ENCODE measurements at places on chromosomes 11 and 22.
A peak's percentile ranks its signal among the peaks of the same experiment; 100 is the strongest.

DNA sequence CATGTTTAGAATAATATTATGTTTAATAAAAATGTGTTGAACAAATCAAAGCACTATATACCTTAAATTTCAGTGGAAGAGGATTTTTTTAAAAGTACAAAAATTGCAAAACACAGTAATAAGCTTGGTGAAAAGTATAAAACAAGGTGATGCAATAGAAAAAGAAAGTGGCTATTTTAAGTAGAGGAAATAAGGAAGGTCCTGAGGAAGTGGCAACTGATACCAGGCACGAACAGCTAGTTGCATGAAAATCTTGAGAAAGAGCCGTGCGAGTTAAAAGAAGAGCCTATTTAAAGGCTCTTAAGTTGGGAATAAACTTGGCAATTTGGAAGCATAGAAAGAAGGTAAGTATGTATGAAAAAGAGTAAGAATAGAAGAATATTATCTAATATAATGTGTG is 1679.3 kb downstream of the LRRC4C start:
- DNase-seq = no peak

DNA sequence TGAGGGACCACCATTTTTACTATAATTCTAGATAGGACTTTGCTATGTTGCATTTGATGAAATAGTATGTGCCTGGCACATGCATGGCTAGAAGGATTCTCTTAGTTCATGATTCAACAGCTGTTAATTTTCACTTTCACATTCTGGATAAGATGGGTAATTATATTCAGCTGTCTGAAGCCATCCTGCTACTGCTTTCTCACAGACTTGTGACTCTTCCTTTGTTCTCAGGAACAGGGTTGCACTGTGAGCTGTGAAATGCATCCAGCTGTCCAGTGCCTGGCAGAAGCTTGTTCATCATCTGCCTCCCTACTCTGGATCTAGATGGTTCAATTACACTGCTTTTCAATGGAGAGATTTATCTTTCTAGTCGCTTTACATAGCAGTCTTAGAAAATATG is 610.1 kb upstream of the ANO5 start:
- DNase-seq = no peak

DNA sequence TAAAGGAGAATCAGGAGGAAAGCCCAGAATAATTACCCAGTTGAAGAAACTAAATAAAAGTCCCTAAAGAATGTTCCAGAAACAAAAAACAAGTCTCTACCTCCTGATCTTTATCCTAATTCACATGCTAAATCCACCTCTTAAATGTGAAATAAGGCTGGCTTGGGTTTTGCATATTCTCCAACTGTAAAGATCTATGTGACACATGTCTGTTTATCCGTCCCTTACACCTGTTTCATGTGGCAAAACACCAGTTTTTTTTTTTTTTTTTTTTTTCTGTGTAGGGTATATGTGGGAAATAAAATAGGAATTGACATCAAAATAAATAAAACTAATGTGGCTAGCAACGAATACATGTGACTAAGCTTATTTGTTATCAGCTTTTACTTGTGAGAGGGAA is 70.5 kb downstream of the NARS2 start:
- no peak for DNase-seq

GRCh38 chr11:99425596-99425995 is 404.8 kb downstream of the CNTN5 start:
- no peak for DNase-seq

- peak; percentile 55 for DNase-seq
Measured at GRCh38 chr11:62678770-62679696, at the start of gene UBXN1. Gene UBXN1 (minus strand): TSS chr11:62679073. CDS start chr11:62678923, 150 bp downstream.

DNA sequence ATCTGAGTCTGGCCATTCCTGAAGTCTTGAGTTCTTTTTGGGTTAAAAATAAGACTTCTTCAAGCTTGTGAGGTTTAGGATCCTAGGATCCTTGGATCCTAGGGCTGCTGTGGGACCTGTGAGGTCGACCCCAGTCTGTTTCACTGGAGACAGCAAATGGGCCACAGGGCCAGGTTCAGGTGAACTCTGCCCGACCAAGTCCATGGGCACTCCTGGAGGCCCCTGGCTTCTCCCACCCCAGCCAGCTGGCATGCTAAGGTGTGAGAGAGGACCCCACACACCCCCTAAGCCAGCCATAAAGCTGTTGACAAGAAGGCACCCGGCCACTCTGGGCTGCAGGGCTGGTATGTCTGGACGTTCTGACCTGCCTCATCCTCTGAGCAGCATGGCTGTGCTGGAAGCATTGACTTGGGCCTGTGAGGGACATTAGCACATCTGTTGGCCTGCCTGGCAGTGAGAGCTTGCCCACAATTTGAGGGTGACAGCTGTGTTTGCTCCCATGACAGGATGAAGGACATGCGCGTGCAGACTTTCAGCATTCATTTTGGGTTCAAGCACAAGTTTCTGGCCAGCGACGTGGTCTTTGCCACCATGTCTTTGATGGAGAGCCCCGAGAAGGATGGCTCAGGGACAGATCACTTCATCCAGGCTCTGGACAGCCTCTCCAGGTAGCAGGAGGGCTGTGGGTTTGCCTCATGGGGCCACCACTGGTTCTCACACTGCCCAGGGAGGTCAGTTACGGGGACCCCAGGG is 16.0 kb downstream of the CLDN5 start:
- no peak for DNase-seq

GRCh38 chr11:126510621-126511370 is 155.3 kb downstream of the ST3GAL4 start:
- DNase-seq = no peak

DNA sequence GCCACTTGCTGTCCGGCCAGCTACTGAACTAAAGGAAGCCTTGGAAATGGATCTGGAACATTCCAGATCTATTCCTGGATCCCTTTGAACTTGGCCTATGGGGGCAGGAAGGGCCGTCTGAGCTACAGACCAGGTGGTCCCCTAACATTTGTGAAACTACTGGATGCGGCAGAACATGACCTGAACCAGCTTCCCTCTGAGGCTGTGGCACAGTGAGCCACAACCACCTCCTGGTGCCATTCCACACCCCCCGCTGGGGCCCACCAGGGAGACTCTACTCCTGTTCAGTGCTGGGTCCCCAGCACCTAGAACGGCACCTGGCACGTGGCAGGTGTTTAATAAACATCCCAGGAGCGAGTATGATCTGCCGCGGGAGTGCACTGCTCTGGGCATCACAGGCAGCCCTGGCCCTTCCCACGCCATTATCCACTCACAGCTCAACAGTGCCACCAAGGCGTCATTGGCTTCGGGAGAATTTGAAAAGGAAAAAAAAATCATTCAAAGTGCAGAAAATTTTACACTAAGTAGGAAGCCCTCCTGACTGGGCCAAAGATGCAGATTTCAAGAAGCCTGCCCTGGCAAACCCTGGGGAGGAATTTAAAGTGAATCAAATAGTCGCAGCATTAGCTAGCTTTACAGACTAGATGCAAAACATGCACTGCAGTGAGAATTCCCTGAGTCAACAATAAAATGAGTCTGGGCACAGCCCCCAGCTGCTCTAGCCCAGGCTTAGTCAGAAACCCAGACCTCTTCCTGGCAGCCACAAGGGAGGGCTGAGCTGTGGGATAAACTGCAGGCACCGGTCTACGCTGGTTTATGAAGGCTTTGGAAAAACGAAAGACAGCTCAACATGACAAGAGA is 14.3 kb upstream of the EFCAB6 start:
- no peak for DNase-seq

DNA sequence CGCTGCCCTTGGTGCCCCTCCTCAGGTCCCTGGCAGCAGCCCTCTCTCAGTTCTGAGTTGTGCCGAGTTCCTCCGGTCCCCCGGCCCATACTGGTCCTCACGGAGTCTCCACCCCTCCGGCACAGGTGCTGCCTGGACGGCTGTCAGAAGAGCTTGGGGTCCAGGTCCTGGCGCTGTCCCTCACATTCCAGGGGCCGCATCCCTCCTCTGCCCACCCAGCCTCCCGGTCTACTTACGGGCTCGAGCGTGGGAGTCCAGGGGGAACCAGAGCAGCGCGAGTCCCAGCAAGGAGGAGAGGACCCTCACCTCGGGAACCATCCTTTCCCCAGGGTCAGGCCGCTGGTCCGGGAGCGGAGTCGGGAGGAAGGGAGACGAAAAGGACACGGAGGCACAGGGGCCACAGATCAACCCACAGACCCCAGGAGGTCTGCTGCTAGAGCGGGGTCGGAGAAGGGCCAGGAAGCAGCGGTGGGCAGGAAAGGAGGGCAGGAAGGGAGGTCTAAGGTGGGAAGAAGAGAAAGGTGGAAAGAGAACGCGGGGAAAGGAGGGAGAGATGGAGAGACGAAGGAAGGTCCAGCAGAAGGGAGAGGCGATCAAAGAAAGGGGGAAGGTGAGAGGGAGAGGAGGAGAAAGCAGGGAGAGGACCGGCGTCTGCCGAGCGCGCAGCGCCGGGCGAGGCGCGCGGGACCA is 510 bp downstream of the CHRDL2 start:
- DNase-seq = no peak

- DNase-seq = no peak
Measured at GRCh38 chr22:44286646-44287045, 26.1 kb downstream of the SHISAL1 start.

- no peak for DNase-seq
Measured at GRCh38 chr11:44463751-44464150, 101.7 kb upstream of the CD82 start.

DNA sequence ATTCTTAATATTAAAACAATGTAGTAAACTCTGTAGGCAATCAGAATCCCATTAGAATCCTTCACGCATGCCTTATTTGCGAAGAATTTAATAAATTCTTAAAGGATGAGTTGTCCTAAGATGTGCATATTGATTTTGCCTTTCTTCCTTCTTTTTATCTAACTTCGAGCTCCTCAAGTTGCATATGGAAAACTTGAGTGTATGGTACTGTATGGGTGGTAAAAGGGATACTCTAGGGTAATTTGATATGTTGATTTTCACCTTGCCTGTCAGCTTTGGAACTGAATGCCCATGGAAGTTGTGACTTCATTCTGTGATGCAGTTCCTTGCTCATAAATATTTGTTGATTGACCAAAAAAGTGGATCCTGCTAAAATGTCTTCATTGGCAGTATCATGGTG is 193.8 kb downstream of the DDX10 start:
- no peak for DNase-seq

- no peak for DNase-seq
Measured at GRCh38 chr11:2675540-2675939, 24.3 kb downstream of the KCNQ1OT1 start.

GRCh38 chr11:10633261-10633660 is 60.3 kb downstream of the IRAG1 start:
- no peak for DNase-seq

- DNase-seq = no peak
Measured at GRCh38 chr11:76738618-76739240, 44.4 kb upstream of the TSKU start.

GRCh38 chr11:67375320-67376055 is 2.1 kb upstream of the CLCF1 start:
- DNase-seq = no peak

GRCh38 chr11:15141381-15141780 is 26.7 kb downstream of the INSC start:
- no peak for DNase-seq

DNA sequence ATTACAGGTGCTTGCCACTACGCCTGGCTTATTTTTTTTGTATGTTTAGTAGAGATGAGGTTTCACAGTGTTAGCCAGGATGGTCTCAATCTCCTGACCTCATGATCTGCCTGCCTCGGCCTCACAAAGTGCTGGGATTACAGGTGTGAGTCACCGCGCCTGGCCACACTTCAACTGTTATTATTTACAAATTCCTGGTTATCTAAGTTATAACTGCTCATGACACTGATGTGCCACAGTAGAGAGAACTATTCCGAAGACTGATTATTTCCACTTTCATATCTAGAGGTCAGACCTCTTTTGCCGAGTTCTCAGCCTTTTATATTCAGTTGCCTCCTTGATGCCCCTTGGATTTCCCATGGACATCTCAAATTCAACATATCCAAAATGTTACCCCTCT is 3.9 kb upstream of the NUP160 start:
- DNase-seq = no peak

GRCh38 chr22:30286813-30287647 is 2.3 kb downstream of the CASTOR1 start:
- DNase-seq = no peak

DNA sequence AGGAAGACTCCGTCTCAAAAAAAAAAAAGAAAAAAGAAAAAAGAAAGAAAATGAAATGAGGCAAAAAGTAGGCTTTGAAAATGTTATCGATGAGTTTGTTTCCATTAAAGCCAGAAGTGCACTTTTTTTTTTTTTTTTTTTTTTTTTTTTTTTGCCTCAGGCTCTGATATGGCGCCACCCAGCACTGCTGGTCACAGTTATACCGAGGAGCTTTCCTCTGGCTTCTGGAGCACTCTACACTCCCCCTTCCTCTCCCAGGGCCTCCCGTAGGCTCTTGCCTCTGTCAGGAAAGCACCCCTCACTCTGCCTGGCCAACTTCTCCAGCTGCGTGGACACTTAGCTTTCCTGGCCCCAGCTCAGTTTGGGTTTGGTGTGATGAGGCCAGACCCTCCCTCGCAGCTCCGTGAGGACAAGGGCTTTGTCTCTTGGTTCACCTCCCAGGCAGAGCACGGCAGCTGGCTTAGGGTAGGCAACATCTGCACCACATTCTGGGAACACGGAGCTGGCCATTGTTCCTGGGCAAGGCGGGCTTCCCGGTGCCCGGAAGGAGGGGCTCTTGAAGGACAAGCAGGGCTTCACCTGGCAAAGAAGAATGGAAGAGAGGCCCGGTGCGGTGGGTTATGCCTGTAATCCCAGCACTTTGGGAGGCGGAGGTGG is 16.9 kb downstream of the FADS2 start:
- DNase-seq = no peak

DNA sequence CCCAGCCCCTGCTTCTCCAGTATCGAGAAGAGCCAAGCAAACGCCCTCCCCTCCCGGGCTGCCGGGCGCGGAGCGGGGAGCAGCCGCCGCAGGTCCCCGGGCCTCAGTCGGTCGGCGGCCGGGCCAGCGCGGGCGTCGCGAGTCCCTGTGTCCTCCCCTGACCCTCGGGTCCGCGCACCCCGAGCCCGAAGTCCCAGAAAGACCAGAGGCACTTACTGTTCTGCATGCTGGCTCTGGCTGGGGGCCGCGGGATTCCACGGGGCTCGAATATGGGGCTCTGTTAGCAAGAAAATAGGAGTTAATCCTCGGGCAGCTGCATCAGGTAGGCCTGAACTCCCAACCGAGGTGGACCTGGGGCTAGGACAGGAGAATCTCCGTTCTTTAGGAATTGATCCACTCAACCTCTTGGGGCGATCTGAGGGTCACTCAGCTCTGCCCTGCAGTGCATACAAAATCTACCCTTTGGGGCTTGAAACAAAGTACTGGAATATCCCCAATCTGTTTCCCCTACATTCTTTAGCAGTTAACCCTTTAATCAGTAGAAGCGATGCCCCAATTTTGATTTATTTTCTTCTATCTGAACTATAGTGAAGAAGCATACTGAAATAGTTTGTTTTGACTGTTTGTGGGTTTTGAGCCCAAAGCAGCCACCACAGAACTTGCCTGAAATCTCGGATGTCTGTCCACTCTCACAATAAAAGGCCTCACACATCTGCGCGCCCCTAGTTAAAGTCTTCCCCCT is 4.8 kb downstream of the PAX6 start:
- no peak for DNase-seq

GRCh38 chr11:3845670-3846069 is 4.9 kb upstream of the RHOG start:
- DNase-seq = no peak

- DNase-seq = no peak
Measured at GRCh38 chr11:20661445-20661844, 7.9 kb upstream of the NELL1 start.

GRCh38 chr11:8096575-8096974 is 15.6 kb downstream of the TUB start:
- no peak for DNase-seq

- no peak for DNase-seq
Measured at GRCh38 chr11:69810289-69811118, 8.7 kb downstream of the FGF3 start.

GRCh38 chr11:70183032-70183431 is 20.1 kb upstream of the FADD start:
- DNase-seq = no peak
